ENCODE measurements at places on chromosomes 2 and 18.

GRCh38 chr18:37465958-37466357 lies 99.6 kb downstream of the CELF4 start:
- no peak for DNase-seq

DNA sequence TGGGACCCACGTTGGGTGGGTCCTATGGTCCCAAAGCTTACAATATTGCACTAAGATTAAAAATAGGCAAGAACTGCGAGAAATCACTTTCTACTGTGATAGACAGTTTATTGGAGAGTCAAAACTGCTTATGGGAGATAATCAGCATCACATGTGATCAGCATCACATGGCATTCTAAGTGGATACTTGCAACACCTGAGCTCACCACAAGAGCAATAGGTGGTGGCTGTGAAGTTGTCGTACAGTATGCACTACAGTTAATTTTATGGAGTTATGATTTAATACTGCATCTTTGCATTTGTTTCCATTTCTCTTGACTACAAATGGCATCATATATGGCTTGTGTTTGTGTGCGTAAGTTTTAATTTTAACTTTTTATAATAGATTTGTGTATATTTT lies 11.6 kb downstream of the PNO1 start:
- DNase-seq: no peak

GRCh38 chr2:144162652-144163051 lies 357.3 kb downstream of the ZEB2 start:
- peak; percentile 1 for DNase-seq

- DNase-seq: no peak
Observed at GRCh38 chr2:66634784-66635183, 199.9 kb downstream of the MEIS1 start.

GRCh38 chr2:46723346-46723745 lies 192.3 kb downstream of the MCFD2 start:
- no peak for DNase-seq
